ENCODE measurements at places on chromosomes 5 and 9.

DNA sequence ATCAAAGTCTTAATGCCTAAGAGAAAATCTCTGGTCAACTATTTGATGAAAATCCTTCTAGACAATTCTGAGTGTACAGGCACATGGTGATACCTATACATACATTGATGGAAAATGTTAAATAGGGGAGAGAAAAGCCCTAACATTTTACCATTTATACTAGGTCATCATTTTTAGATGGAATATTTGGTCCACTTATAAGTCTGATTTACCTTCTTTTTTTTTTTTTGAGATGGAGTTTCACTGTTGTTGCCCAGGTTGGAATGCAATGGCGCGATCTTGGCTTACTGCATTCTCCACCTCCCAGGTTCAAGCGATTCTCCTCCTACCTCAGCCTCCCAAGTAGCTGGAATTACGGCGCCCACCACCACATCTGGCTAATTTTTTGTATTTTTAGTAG, 81.7 kb downstream of the FCHO2 start:
- no peak for DNase-seq

- no peak for DNase-seq
Observed at GRCh38 chr5:158354958-158355357, 496.0 kb upstream of the CLINT1 start.

GRCh38 chr5:81068635-81069034, 108.5 kb downstream of the RASGRF2 start:
- DNase-seq, result no peak

DNA sequence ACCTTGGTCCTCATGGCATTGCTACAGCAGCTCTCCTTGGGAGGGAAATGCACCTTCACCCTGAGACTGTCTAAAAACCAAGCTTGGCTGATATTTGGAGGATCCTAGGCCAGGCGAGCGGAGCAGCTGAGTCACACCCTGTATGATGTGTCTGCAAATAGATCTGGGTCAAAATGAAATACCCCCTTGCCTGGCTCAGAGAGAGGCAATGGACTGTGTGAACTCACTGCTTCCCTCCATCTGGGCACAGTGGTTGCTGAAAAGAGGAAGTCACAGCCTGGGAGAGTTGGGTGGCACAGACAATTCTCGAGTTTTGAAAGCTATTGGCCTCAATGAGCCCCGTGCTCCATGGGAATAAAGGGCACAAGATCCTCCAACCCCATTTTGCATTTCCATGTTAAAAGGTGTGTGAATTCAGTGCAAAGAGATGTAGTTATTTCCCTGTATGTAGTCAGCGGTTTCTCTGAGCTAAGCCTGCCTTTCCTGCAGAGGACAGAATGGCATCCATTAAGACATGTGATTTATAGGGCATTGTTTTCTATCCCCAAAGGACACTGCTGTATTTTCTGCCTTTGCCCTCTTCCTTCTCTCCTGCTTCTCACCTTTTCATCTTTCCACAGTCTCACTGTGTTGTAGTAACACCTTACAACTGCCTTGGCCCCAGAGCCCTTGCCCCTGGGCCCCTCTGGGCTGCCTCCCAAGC, 177.2 kb downstream of the GADD45G start:
- DNase-seq, result no peak

DNA sequence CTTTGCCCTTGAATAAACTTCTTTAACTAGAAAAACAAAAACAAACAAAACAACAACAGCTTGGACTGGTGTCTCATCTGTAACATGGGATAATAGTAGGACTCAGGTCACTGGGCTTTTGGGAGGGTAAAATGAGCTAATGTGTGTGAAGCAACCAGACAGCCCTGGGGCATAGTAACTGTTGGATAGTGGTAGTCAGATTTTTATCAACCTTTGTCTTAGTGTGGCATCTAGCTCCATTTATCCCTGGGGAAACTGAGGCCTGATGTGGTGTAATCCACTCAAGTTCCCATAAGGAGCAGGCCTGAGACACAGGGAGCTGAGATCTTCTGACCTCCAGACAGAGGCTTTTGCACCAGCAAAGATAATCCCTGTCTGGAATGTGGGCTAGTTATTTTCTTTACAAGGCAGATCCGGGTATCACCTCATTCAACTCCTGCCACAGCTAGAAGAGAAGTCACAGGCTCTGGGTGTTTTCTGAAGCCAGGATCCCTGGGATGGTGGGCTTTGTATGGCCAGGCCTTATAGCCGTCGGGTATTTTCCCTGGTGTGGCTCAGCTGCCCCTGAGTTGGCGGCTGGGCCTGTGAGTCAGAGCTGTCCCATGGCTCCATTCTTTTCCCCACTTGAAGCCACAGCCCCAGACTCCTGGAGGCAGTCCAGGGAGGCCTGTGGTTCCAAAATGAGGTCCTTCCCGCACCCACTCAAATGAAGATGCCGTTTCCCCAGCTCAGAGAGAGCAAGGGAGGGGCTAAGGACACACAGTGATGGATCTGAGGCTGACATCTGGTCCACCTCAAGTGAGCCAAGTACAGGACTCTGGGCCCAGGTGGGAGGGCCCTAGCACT, 26.1 kb upstream of the CSF1R start:
- no peak for DNase-seq

DNA sequence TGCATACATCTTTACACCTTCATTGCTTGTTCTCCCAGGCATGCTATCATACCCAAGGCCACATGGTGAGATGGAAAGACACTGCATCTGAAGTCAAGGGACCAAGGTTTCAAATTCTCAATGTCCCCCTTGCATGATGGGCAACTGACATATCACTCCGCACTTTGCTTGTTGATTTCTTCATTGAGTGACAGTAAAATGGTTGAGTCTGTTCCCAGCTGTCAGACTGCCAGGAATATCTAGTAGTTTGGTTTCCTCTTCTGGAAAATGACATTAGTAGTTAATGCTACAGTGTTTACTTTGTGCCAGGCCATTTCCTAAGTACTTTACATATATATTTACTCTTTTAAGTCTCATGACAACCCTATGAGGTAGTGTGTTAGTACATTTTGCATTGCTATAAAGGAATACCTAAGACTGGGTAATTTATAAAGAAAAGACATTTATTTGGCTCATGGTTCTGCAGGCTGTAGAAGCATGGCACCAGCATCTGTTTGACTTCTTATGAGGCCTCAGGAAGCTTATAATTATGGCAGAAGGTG, 114.4 kb downstream of the PCSK1 start:
- DNase-seq, result no peak

- no peak for DNase-seq
Observed at GRCh38 chr9:105958587-105958986, 264.2 kb downstream of the TMEM38B start.

GRCh38 chr9:100938507-100938906, 90.0 kb upstream of the PLPPR1 start:
- DNase-seq, result no peak

- DNase-seq, result no peak
Observed at GRCh38 chr5:167511-167910, 23.8 kb upstream of the LRRC14B start.

- DNase-seq, result no peak
Observed at GRCh38 chr5:165617491-165617890, 2112.1 kb downstream of the MAT2B start.

DNA sequence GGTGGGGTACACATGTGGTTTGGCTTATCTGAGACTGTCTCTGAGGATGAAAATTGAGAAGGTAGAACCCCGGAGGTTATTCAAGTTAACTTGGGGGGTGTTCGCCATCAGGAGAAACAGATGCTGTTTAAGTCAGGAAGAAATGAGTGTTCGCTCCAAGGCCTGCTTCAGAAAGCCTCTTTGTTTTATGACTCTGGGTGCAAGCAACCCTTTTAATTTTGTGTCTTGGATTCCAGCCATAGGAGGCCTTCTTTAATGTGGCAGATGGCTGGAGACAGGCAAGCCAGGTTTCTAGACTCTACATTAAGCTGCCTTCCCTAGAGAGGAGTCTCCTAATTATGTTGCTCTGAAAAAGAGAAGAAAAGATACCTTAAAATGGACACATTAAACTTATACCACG, 4.2 kb upstream of the SMAD5 start:
- no peak for DNase-seq

- no peak for DNase-seq
Observed at GRCh38 chr9:14215614-14216013, 98.3 kb downstream of the NFIB start.

GRCh38 chr5:139481580-139482049, 943 bp downstream of the STING1 start:
- no peak for DNase-seq

DNA sequence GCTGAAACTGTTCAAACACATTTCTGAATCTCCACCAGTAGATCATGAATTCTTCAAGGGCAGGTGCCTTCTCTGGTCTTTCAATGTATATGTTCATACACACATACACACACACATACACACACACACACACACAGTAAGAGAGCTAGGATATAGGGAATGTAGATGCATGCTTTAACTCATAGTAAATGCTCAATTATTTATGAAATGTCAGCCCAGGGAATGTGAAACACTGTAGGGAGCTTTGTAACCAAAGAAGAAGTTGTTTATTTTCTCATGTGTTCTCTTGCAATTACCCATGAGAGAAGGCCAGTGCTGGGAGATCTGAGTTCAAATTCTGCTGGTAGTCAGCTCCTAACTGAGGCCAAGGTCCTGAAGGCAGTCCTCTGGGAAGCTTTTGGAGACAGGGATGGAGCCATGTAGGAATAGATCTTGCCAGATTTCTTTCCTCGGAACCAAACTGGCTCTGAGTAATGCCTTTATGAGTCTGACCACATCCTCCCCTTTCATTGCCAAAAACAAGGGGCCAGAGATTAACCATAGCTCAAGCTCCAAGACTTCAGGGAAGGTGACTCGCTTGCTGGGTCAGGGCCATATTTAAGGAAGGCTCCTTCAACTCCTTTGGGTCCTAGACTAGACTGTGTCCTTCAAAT, 487.0 kb upstream of the TNC start:
- no peak for DNase-seq

- DNase-seq, result no peak
Observed at GRCh38 chr5:139415221-139415861, 11.5 kb upstream of the SPATA24 start.

GRCh38 chr5:155631116-155631515, 617.6 kb downstream of the KIF4B start:
- DNase-seq, result no peak

GRCh38 chr5:157177953-157178352, 2.7 kb upstream of the ITK start:
- DNase-seq, result no peak

DNA sequence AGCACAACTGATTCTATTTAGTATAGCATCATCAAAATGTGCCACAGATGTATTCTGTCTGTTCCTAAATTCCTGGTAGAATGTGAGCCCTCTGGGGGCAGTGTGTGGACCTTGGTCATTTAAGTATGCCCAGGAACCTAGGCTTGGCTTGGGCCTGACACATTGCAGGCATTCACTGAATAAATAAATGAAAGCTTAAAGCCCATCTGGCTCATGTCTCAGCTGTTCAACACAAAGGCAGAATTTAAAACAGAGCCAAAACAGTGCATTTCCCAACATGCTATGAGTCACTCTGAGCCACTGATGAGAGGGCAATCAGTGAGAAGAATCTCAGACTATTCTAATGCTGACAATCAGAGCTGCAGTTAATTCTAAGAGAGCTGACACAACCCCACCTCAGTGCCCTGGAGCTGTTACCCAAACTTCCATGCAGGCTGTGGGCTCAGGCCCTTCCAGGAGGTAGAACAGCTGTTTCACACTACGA, 8.1 kb downstream of the FAM193B start:
- no peak for DNase-seq

DNA sequence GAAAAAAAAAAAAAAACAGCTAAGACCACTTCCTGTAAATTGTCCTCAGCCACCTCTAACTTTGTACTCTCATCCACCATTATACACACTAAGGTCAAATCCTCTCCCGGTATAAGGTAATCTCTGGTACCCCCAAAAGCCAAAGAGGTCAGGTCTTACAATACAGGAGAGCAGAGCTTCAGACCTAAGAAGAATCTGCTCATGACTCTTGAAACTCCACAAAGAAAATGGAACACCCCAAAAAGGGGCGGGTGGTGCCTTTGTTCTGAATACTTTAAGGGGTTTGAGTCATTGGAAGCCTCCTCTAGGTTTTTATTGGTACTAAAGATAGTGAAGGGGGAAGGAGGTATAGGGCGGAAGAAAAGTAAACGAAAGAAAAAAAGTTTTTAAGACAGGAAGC, 69.8 kb downstream of the COL15A1 start:
- no peak for DNase-seq

DNA sequence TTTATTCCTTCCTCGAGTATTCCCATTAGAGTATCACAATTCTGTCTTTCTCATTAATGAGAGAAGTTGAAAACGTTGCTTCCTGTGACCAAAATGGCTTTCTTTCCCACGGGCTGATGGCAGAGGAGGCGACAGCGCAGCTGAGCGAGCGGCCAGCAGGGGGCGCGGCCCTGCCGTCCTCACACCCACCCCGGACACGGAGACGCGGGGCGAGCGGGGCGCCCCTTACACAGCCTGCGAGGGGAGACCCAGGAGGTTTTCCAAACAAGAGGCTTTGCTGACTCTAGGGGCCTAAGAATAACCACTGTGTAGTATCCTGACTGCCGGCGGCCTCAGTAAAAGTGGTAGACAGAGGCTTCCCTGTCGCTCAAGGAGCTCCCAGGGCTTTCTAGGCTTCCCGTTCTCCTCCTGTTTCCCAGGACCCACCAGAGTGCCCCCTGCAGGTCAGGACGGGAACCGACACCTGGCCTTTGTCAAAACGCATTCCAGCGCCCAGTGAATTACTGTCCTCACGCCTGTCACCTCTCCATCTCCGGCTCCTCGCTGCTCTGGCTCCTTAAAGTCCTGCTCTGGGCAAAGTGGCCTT, 27.3 kb upstream of the FGF1 start:
- peak; percentile 79 for DNase-seq

DNA sequence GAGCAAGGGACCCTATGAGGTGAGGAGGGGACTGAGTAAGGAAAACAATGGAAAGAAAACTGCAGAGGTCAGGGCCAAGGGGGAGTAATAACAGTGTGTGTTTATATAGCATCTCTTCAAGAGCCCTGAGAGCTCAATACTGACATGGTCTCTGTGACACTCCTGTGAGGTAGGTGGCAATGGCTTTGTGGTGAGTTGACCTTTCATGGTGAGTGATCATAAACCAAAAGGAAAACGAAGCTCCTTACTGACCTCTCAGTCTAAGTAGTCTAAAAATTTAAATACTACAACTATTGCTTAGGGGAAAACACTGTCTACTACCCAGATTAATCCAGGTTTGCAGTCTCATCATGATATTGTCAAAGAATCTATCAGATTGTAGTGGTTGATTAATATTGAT, 130.9 kb downstream of the SNCAIP start:
- DNase-seq, result no peak

DNA sequence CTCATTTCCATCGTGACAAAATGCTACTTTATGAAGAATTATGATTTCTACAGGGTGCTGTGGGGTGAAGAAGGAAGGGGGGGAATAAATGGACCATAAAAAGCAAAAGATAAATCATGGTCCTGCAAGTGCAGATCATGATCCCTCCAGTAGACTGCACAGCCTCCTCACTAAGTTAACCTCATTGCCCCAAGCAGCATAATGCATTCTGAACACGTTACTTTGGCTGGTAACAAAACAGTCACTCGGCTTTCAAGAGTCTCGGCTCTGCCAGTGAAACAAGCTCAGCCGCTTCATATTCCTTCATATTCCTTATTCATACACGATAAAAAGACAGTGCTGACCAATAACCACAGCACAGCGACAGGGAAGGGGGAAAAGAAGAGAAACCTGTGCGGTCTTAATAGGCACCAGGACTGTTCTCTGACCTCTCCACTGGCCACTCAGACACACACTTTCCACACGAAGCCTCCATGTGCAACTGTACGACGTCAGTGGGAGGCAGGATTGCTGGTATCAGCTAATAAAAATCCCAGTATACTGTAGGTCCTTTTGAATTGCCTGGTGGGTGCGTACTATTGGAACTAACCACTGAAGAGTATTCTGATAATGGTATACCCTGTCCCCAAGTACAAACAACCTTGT, 60.5 kb downstream of the ANKH start:
- no peak for DNase-seq
